ENCODE measurements at places on chromosomes 13 and 19.

GRCh38 chr13:113589251-113589960 lies 4.9 kb downstream of the TFDP1 start:
- DNase-seq = no peak

DNA sequence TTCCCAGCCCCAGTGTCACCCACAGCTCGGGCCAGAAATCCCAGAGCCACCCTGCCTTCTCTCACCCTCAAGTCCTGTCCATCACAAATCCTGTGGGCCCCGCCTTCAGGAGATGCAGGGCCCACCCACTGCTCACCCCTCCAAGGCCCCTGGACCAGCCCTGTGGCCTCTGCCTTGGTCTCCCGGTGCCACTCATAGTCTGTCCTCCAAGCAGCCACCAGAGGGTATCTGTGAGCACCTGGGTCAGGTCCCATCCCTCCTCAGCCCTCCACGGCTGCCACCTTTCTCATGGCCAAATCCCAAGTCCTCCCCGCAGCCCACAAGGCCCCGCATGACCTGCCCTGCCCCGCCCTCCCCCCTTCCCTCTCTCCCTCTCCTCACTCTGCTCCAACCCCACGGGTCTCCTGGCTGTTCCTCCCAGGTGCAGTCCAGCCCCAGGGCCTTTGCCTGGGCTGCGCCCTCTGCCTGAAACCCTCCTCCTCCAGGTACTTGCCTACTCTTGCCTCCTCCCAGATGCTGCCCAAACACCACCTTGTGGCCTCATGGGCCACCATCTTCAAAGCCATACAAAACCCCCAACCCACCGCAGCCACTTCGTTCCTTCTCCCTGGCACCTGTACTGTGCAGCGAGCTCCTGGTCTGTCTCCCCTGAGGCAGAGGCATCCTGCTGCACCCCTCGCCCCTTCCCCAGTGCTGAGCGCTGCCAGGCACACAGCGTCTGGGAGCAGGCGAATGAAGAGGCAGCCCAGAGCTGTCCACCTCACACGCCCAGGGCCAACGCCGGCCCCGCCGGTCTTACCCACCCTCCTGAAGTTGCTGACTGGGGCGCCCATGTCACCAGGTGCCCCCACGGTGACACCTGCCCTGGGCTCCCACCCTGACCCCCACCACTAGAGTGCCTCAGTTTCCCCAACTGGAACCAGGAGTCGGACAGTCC lies 13.2 kb upstream of the UQCR11 start:
- no peak for DNase-seq

- no peak for DNase-seq
Observed at GRCh38 chr13:26961890-26962615, 201.5 kb upstream of the GPR12 start.

DNA sequence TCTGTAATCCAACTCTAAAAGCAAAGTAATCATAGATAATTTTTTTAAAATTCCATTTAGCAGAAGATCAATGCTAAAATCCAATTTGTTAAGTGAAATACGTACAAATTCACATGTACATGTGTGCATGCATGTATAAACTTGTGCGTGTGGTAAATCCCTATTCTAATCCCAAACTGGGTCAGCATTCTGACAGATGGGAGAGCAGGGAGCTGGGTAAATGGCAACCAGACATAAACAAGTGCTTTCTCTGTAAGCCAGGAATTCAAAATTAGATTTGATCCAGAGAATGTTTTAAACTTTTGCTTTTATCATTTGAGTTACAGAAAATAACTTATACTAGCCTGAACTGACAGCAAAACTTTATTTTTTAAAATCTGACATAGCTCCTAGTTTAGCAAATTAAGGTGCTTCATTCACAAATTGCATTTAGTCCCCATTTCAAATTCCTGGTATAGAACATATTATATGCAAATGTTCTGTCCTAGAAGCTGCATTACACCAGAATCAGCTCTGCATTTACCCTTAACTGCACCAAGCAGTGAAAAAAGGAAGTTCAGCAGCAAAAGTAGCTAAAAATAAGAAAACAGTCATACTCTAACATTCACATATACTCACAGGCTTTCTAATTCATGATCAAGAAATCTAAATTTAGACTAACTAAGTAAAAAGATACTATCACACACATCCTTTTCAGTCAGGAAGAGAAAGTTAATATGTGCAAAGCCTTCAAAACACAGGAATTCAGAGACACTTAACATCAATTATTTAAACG lies 32.6 kb downstream of the UBL3 start:
- no peak for DNase-seq

DNA sequence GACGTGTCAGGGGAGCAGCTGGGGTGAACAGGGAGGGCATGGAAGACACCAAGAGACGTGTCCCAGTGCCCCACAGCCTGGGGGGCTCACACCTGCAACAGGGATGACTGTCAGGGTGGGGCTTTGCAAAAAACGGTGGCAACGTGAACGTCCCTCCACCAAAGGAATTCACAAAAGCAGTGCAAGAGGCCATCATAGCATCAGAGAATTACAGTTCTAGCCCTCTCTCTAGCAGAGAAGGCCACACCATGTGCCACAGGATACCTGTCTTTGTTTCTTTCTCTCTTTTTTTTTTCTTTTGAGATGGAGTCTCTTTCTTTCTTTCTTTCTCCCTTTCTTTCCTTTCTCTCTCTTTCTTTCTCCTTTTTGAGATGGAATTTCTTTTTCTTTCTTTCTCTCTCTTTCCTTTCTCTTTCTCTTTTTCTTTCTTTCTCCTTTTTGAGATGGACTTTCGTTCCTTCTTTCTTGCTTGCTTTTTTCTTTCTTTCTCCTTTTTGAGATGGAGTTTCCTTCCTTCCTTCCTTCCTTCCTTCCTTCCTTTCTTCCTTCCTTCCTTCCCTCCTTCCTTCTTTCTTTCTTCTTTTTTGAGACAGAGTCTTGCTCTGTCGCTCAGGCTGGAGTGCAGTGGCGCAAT lies 17.1 kb upstream of the ATP11A start:
- DNase-seq = no peak

DNA sequence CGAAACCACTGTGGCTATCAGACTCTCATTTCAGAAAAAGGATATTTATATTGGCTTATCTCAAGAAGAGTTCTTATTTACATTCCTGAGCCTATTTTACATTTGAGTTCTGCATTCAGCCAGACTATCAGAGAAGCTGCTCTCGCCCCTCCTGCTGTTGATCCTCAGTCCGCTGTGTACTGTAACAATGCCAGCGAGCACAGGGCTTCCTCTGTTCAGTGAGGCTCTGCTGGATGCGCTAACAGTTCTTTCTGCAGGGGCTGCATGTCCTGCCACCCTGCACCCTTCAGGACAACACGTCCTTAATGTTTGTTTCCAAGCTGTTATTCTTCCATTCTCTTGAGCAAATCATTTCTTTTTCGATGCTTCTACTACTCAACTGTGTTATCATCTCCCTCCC lies 463.7 kb upstream of the SGCG start:
- no peak for DNase-seq

DNA sequence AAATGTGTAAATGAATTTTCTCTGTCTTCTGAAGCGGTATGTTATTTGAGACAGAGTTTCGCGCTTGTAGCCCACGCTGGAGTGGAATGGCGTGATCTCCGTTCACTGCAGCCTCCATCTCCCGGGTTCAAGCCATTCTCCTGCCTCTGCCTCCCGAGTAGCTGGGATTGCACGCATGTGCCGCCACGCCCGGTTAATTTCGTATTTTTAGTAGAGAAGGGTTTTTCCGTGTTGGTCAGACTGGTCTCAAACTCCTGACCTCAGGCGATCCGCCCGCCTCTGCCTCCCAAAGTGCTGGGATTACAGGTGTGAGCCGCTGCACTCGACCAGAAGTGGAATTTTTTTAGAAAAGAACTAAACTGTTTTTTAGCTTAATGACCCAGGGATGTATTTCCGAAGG lies 3.4 kb upstream of the ZNF808 start:
- no peak for DNase-seq

GRCh38 chr19:51372649-51373504 lies at the start of gene NKG7:
Gene NKG7, minus strand, starts transcription at chr19:51372654. Its CDS starts 119 bp downstream, at chr19:51372535.
- no peak for DNase-seq

DNA sequence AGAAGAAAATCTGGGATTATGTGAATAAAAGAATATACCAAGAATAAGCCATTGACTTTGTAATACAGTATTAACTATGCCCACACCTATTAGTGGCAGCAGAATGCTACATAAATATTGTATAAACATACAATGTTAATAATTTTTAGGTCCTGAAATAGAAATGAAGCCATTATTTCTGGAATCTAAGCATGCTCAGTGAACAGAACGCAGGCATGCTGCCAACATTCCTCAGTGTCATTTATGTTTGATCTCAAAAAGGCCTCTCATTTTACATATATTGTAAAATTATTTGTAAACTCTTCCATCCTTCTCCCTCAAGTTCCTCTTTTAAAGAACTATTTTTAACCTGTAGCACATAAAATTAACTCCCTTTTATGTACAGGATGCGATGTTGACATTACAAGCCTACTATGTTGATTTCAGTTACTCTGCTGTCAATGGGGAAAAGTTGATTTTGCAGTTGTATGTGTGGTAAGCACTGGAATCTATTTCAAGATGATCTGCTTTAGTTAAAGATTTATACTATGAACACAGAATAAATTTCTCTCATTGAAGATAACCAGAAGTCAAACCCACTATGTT lies 118.8 kb downstream of the VWA8 start:
- DNase-seq = no peak

Measured in skeletal muscle cell (primary cell).